ENCODE measurements at places on chromosomes 16 and 17.
A peak's percentile ranks its signal among the peaks of the same experiment; 100 is the strongest.

GRCh38 chr16:21566891-21567414 is 32.4 kb upstream of the METTL9 start:
- H3K36me3 ChIP-seq: no peaks in the 10 kb centered on the region
- peaks cover 3% of the 10 kb centered on the region for H3K27me3 ChIP-seq
- H3K4me1 ChIP-seq: no peaks in the 10 kb centered on the region
- H3K27ac ChIP-seq: no peak overlapping the region

DNA sequence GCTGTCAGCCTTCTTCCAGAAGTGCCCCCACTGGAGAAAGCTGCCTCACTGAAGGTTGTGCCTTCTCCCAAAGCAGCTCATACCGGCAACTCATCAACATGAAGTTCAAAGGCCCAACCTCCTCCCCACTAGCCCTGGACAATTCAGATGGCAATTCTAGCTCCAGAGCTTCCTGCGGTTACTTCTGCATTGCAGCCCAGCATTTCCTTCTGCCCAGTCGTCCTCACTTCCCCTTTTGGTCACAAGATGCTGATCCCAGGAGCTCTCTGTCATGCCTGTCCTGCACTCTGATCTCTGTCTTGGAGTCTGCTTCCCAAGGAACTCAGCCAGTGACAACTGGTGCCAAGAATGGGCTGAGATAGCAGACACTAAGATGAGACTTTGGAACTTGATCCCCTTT is 178.2 kb upstream of the SOX9 start:
- no peak overlapping the region for H3K27ac ChIP-seq
- DNase-seq: no peak
- no peaks in the 10 kb centered on the region for H3K4me1 ChIP-seq
- H3K4me3 ChIP-seq: no peak overlapping the region
- H3K27me3 ChIP-seq: no peaks in the 10 kb centered on the region

DNA sequence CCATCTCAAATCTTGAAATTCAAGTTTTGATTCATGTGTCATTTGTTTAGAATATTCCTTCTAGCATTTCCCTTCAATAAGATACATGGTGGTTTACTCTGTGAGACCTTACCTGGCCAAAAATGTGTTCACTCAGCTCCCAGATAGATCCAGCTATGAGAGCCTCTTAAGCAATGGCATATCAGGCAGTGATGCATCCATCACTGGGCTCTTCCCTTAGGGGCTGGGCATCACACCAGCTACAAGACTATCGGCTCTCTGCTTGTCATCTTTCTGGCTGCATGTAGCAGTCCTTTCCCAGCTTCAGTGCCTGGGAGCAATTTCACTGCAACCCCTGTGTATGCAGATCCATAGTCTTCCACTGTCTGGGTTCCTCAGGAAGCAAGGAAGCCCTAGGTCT is 40.6 kb downstream of the GOSR1 start:
- H3K27me3 ChIP-seq: no peaks in the 10 kb centered on the region
- H3K27ac ChIP-seq: peak overlapping the region; percentile 10
- no peak for DNase-seq
- peaks cover 58% of the 10 kb centered on the region for H3K36me3 ChIP-seq
- peaks cover 8% of the 10 kb centered on the region for H3K4me1 ChIP-seq
- no peak overlapping the region for H3K4me3 ChIP-seq

DNA sequence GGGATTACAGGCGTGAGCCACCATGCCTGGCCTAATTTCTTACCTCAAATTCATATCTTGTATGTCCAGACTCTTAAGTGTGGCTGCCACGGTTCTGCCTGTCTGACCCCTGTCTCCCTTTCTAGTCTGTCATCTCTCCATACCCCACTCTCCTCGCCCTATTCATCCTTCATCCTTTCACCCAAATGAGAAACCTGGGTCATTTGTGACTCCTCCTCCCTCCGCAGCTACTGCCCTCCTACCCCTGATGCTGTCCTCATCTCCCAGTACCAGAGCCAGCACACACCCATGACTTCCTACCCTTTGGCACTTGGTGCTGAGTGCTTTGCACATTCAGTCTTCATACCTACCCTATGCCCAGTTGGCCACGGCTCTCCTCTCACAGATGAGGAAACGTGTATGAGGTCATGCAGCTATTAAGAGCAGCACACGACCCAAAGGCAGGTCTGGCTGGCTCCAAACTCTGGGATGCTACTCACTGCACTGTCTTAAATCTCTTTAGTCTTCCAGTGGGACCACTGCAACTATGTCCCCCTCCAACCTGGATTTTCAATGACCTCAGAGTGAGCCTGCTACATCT is 1.6 kb downstream of the SPATA32 start:
- no peaks in the 10 kb centered on the region for H3K27me3 ChIP-seq
- H3K4me3 ChIP-seq: no peak overlapping the region
- H3K27ac ChIP-seq: no peak overlapping the region
- H3K4me1 ChIP-seq: peaks cover 28% of the 10 kb centered on the region

DNA sequence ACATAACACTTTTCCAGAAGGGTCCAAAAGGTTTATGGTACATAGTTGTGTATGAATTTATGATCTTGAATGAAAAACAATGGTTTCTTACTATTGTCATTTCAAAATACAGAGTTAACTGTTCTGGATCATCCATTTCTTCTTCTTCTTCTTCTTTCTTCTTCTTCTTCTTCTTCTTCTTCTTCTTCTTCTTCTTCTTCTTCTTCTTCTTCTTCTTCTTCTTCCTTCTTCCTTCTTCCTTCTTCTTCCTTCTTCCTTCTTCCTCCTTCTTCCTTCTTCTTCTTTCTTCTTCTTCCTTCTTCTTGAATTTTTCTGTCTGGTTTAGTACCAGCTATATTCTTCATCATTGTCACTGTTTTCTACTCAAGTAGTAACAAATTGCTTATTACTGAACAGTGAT is 47.8 kb downstream of the TNRC6C start:
- DNase-seq: no peak
- no peaks in the 10 kb centered on the region for H3K4me1 ChIP-seq
- no peak overlapping the region for H3K27ac ChIP-seq
- no peak overlapping the region for H3K4me3 ChIP-seq

DNA sequence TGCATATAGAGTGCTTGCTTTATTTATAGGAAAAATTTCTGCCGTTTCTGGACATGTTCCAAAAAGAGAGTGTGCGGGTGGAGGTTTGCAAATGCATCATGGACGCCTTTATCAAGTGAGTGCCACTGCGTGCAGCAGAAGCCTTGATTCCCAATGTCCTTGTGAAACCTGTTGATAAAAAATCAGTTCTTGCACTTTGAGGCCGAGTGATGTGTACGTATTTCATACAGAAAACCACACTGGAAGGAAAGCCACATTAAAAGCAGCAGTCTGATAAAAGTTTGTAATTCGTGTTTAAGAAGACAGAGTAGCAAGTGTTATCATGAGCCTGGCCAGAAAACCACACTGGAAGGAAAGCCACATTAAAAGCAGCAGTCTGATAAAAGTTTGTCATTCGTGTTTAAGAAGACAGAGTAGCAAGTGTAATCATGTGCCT is 78.0 kb downstream of the KNOP1 start:
- no peak for DNase-seq
- H3K4me1 ChIP-seq: no peaks in the 10 kb centered on the region
- no peaks in the 10 kb centered on the region for H3K27me3 ChIP-seq
- peaks cover 52% of the 10 kb centered on the region for H3K36me3 ChIP-seq
- H3K27ac ChIP-seq: no peak overlapping the region

DNA sequence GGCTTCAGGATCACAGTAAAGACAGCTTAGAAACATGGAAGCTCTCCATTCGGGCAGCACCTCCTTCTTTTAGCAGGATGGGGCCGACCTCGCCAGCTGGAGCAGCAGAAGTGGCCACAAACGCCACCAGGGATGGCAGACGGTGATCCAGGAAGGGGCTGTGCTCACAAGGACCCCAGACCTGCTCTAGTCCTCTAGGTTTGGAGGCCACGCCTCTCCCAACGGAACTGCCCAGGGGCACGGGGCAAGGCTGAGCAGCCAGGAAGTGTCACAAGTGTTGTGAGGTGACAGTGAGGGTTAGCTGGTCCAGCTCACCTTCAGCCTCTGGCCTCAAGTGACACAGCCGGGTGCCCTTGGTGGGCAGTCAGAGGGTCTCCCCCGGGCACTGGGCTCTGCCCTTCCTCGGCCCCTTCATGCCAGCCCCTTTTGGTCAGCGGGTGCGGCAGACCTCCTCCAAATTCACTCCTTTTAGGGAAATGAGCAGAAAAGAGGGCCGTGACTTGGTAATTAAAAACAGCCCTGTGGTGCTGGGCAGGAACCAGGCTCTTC is 20.4 kb downstream of the CEP295NL start:
- no peaks in the 10 kb centered on the region for H3K36me3 ChIP-seq
- peak overlapping the region; percentile 39 for H3K4me3 ChIP-seq
- no peaks in the 10 kb centered on the region for H3K27me3 ChIP-seq
- no peak for DNase-seq
- H3K27ac ChIP-seq: peak overlapping the region; percentile 95
- H3K4me1 ChIP-seq: peaks cover 77% of the 10 kb centered on the region
